NCI-H524 (cell line): ENCODE measurements at places on chromosomes 6 and 20.

GRCh38 chr20:58064411-58065010 is 163.9 kb downstream of the ANKRD60 start:
- no peak for DNase-seq

DNA sequence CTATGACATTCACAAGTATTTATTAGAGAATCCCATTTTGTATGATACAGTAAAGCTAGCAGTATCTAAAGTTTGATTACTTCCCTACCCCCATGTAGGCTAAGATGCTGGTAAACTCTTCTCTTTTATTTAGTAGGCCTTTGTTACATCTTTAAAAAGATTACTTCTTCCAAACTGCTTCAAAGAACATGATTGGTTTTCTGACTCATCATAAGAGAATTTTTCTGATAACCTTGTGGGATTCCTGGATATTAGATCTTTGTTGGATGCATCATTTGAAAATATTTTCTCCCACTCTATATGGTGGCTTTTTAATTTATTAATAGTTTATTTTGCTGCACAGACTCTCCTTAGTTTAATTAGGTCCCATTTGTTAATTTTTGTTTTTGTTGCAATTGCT is 898.3 kb upstream of the ADGRB3 start:
- DNase-seq, result no peak

DNA sequence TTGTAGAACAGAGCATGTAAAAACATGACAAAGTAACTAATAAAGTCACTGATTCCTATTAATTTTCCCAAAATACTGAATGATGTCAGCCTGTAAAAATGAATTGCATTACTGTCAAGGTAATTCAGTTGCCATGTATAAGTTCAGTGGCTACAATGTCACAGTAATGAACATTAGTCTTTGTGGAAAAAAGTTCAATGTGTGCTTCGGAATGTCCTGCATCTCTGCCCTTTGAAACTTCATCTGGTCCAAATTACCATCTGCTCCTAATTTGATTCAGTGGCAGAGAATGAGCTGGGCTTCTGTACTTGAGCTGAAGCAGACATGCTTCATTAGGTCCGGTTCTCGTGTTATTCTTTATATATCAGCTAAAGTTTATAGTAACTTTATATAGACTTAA is 567.4 kb downstream of the COL12A1 start:
- no peak for DNase-seq

- DNase-seq, result no peak
Measured at GRCh38 chr6:112432853-112433252, 85.7 kb downstream of the RFPL4B start.

DNA sequence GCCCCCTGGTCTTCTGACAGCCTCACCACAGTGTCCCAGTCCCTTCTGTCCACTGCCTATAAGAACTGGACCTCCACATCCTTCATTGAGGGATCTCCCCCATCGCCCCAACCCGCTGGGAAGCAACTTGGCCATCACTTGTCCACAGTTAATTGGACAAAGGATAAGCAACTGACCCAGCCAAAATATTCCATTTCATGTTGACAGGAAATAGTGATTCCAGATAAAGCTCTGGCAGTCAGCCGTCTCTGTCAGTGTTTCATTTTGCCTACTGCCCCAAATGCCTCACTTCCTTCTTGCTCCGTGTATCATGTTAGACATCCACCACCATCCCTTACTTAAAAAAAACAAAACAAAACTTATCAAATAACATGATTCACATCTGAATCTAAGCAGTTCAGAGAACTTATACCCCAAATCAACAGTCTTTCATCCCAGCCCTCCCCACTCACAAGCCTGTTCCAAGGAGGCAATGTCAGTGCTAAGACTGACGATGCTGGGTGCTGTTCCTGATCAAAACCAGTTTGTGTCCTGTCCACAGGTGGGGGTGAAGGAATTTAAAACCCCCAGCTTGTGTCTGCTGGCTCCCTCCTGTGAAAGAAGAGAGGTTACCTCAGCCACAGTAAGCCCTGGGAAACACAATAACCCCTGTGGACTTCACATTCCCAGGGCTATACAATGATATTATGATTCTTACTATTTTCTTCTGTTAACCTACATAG is 162.5 kb downstream of the WDR27 start:
- DNase-seq, result no peak

DNA sequence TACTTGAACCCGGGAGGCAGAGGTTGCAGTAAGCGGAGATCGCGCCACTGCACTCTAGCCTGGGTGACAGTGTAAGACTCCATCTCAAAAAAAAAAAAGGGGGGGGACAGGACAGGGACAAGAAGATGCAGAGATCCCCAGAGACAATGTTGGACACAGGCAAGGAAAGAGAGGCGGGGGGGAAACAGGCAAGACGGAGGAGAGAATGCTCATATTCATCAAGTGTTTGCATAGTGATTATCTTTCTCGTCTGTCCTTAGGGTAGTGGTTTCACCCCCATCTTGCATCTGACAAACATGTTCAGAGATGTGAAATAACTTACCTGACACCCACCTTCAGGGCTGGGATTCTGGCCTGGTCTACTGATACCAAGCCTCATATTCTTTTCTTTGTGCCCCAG is 29.0 kb downstream of the CHMP4B start:
- no peak for DNase-seq

DNA sequence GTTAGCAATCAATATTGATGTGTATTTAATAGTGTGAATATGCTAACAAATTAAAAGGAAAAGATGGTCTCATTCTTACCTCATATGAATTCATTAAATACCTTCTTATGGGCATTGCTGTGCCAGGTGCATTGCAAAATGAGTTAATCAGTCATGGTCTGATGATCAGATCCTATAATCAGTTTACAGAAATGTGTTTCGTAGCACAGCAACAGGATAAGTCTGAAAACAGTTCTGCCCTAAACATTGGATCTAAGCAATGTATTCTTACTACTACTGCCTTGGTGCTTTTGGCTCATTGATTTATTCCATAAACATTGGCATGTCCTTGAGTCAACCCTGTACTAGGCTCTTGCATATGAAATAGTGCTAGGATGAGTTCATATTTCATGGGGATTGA is 417.0 kb upstream of the JAG1 start:
- DNase-seq, result no peak

GRCh38 chr6:83615025-83615999 is 93.6 kb downstream of the SNAP91 start:
- DNase-seq, result peak; percentile 12

- no peak for DNase-seq
Measured at GRCh38 chr6:4586469-4586859, 189.7 kb upstream of the CDYL start.

DNA sequence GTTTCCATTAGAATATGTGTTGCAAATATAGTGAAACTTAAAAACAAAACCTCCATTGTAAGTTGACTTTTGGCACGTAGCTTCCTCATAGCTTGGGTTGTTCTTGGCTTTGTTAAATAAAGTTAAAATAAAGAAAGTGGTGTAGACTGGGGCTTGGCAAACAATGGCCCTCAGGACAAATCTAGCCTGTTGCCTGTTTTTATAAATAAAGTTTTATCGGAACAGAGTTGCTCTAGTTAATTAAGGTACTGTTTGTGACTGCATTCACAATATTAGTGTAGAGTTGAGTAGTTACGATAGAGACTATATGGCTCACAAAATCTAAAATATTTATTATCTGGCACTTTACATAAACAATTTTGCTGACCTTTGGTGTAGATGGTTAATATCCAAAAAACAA is 168.8 kb downstream of the CDKAL1 start:
- no peak for DNase-seq

- no peak for DNase-seq
Measured at GRCh38 chr6:13397359-13398068, 69.2 kb upstream of the TBC1D7 start.

DNA sequence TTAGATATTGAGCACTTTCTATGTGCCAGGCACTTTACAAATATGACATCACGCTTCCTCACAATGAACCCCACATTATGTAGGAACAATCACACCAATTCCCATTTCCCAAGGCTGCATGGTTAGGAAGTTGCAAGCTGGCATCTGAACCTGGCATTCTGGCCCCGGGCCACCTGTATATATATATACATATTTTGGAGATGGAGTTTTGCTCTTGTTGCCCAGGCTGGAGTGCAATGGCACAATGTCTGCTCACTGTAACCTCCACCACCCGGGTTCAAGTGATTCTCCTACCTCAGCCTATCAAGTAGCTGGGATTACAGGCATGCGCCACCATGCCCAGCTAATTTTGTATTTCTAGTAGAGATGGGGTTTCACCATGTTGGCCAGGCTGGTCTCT is 30.4 kb downstream of the SRC start:
- no peak for DNase-seq

DNA sequence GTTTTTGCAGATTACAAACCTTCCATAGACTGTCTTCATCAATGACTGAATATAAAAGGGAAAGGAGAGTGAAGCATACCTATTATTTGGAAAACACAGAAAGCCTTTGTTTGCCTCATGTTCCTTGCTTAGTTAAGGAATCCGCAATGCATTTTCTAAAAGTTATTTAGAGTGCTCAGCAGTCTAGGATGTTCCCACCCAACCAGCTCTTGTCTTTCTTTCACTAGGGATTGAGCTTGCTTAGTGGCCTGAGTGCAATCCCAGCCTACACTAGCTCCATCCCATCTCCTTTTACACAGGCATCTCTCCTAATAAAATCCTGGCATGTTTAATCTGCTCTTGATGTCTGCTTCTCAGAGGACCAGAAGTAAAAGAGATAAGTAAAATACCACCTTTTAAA is 850.5 kb upstream of the GJE1 start:
- no peak for DNase-seq

- DNase-seq, result no peak
Measured at GRCh38 chr6:36973190-36973589, 12.8 kb downstream of the MTCH1 start.

- DNase-seq, result no peak
Measured at GRCh38 chr20:54479138-54479906, 3.9 kb downstream of the DOK5 start.
